ENCODE measurements at places on chromosomes 4 and X. TPM values are rescaled to one million over a fixed set of nuclear protein-coding genes. Genes with fewer than 3 reads are reported as not detected.

The USP17L24 gene
- not detected for total RNA-seq

The SOX3 gene
- total RNA-seq, result not detected

The LRAT gene
- total RNA-seq, result not detected

The GPR119 gene
- total RNA-seq, result not detected

The VCX3B gene
- not detected for total RNA-seq

The FAT4 gene
- not detected for total RNA-seq

The APBB2 gene
- total RNA-seq, result 6.2 TPM

The LRP2BP gene
- total RNA-seq, result 0.59 TPM

The FDCSP gene
- not detected for total RNA-seq

The RAB40A gene
- total RNA-seq, result 0.20 TPM

The GPR34 gene
- total RNA-seq, result 5.4 TPM

The PITX2 gene
- total RNA-seq, result not detected

The ADH1C gene
- not detected for total RNA-seq

The PPP4R3C gene
- not detected for total RNA-seq

The ARHGAP4 gene
- total RNA-seq, result 285 TPM

Data from T-helper 1 cell treated with Interleukin-12 subunit alpha and Interleukin-12 subunit beta and Interleukin-4 antibody, amounts not matched to agents 30 ng/mL and 1 ng/mL, for 36 hours (primary cell).